ENCODE measurements at places on chromosomes 7 and 10.

- DNase-seq: no peak
Observed at GRCh38 chr10:49134327-49134726, 506 bp upstream of the FAM170B start.

GRCh38 chr10:108254089-108254488, 1089.6 kb upstream of the SORCS1 start:
- DNase-seq: no peak

DNA sequence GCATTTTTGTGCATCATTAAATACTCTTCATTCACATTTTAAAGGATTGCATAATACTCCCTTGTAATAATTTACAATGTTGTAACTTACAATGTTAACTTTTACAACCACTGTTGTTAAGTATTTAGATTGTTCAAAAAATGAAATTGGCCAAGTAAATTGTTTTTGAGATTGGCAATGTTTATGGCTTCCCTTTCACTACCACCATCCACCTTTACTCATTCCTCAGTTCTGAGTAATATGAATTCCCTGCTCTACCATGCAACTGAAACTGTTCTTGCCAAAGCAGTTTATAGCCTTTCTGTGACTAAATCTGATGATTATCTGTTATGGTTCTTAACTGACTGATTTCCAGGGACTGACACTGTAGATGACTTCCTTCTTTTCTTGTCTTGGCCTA, 80.5 kb upstream of the TMEM106B start:
- DNase-seq: no peak

GRCh38 chr10:31135171-31135570, 103.5 kb upstream of the ZNF438 start:
- no peak for DNase-seq

GRCh38 chr10:71367271-71367670, 29.4 kb upstream of the CDH23 start:
- peak; percentile 67 for DNase-seq

DNA sequence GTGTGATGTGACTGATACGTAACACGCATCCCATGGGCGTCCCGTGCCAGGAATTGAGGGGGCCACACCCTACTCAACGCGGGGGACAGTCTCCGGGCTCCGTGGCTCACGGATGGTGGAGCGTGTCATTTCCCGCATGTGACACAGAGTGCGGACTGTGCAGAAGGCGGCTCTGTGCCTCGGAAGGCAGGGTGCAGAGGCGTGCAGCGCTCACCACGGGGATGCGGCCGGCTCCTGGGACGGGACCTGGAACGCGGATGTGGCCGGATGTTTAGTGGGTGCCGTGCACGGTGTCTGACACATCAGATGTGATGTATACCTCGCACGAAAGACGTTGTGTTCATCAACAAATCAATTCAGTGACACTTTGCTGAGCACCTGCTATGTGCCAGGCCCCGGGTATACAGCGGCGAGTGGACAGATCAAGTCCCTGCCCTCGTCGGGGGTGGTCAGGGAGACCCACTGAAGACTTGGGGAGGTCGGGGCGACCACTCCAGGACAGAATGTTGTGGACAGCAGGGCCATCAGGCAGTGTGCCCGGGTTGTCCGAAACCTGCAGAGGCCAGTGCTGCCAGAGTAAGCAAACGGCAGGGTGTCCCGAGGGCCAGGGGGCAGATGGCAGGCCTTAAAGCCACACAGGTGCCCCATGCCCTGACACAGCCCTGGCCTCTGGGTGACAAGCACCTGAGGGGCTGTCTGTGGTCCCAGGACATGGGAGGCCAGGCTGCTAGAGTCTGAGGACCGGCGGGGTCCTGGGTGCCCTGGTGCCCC, 38.1 kb downstream of the MICALL2 start:
- DNase-seq: no peak

DNA sequence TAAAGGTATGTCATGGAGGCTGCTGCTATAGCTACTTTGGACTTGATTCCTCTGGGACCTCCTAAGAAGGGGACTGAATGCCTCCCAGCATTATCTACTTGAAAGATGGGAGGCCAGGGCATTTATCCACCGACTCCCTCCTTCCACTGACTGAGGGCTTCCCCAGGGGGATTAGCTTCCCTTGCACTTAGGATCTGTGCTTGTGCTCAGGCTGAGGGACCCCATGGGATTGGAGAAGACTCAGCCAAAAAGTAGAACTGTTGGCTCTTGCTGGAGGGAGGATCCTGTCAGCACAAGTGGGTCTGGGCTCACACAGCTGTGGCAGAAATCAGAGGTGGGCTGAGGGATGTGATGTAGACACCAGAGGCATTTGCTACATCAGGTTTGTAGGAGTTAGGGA, 81.5 kb upstream of the SYPL1 start:
- DNase-seq: no peak

DNA sequence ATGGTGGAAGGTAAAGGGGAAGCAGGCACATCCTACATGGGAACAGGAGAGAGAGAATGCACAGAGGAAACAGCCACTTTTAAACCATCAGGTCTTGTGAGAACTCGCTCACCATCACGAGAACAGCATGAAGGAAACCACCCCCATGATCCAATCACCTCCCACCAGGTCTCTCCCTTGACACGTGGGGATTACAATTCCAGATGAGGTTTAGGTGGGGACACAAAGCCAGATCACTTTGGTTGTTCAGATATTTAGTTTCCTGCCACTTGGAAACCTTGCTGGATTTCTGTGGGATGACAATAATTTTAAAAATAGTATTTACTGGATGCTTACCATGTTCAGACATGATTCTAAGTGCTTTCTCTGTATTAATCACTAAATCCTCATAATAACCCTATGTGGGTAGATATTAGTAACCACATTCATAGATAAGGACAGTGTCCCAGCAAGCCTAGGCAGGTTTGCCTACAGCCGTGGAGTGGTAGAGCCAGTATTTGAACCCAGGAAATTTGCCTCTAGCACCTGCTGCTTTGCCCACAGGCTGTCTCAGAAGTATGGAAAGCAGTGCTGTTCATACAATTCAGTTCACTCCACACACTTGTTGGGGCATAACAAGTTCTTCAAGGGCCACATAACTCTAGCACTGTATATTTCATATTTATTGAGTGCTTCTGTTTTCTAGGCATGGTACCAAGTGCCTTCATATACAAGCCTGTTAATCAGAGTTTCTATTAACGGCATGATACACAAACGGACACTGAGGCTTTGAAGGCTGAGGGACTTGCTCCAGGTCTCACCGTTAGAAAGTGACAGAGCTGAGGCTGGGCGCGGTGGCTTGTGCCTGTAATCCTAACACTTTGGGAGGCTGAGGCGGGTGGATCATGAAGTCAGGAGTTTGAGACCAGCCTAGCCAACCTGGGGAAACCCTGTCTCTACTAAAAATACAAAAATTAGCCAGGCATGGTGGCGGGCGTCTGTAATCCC, 8.3 kb downstream of the TLL2 start:
- no peak for DNase-seq

- DNase-seq: no peak
Observed at GRCh38 chr10:3770611-3771110, 14.3 kb downstream of the KLF6 start.

GRCh38 chr7:64881461-64882287, 21.4 kb upstream of the ZNF273 start:
- DNase-seq: no peak

- no peak for DNase-seq
Observed at GRCh38 chr10:66717231-66717981, 208.4 kb upstream of the LRRTM3 start.

- DNase-seq: no peak
Observed at GRCh38 chr7:99242682-99243081, 30.0 kb upstream of the MYH16 start.

- DNase-seq: no peak
Observed at GRCh38 chr7:35520810-35521625, 173.9 kb downstream of the HERPUD2 start.

- DNase-seq: no peak
Observed at GRCh38 chr7:148049068-148049467, 541.5 kb upstream of the C7orf33 start.

- no peak for DNase-seq
Observed at GRCh38 chr7:4164556-4164955, 517.5 kb upstream of the FOXK1 start.

- no peak for DNase-seq
Observed at GRCh38 chr10:89183571-89183970, 23.5 kb downstream of the CH25H start.

DNA sequence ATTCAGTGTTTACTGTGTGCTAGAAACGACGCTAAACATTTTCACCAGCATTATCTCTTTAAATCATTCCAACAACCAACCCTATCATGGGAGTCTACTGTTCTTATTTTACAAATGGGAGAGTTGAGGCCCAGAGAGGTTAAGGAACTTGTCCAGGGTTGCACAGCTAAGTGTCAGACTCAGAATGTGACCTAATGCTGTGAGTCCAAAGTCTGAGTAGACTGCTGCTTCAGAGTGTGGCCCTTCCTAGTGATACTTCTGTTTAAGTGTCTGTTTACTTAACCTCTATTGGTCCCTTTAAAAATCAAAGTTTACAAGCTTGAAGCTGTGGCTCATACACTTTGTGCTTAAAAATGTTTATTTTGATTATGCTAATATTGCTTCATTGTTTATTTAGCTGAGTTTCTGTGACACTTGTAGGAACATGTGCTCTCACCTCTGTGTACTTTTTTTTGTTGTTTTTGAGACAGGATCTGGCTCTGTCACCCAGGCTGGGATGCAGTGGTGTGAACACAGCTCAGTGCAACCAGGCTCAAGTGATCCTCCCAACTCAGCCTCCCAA, 84.4 kb upstream of the SYPL1 start:
- DNase-seq: no peak

GRCh38 chr7:82729172-82730030, 285.8 kb upstream of the CACNA2D1 start:
- peak; percentile 58 for DNase-seq

- no peak for DNase-seq
Observed at GRCh38 chr10:89699581-89700064, 1.8 kb upstream of the KIF20B start.

DNA sequence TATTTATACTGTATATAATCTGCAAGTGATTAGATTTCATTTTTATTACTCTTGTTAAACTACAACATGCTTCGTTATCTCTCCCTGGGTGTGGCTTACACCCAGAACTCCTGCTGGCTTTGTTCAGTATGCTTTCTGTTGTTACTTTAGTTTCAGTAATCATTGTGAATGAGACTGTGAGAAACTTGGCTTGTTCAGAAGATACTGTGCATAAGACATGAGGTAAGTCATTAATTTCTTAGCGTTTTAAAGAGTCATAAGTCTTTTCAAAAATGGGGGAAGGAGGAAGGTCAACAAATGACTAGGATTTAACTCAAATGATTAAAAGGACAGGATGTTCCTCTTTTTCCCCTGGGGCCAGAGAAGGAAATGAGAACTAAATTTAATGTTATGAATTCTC, 11.6 kb upstream of the ADD3 start:
- peak; percentile 30 for DNase-seq

- no peak for DNase-seq
Observed at GRCh38 chr7:214410-215212, 22.2 kb downstream of the FAM20C start.

DNA sequence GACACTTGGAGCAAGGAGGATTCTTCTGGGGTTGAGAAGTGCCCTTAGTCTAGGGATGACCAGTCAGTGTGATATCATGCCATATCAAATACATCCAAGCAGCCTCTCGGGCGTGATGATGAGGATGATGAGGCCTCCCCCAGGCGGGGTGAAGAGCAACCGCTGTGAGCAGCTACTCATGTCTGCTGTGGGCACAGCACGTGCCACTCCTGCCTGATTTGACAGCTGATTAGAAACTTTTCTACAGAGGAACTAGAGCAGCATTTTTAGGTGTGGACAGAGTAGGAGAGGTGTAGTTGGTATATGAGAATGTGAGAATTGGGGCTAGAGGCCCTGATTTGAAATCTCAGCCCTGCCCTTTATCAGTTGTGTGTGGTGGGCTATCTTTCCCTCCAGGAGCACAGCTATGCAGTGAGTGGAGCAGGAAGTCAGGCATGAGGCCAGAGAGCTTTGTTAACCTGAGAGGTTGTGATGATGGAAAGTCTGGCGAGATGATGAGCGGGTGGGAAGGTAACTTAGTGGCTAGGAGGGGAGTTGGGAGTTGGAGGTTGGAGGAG, 49.6 kb upstream of the COBL start:
- no peak for DNase-seq

GRCh38 chr7:27501001-27501400, 161.7 kb downstream of the HIBADH start:
- no peak for DNase-seq

DNA sequence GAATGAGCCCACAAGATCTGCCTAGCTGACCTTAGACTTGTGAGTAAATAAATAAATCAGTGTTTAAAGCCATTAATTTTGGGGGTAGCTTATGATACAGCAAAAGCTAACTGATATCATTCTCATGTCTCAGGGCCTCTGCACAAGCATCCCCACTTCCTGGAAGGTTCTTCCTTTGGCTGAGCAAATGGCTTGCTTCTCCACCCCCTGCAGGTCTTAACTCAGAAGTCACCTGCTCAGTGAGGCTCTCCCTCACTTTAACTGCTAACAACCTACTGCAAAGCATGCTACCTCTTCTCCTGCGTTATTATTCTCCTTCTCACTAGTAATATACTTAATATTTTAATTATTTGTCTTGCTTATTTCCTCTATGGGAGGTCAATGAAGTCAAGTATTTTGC, 167.3 kb downstream of the TPK1 start:
- DNase-seq: no peak

- DNase-seq: no peak
Observed at GRCh38 chr10:125727436-125727835, 7.9 kb downstream of the EDRF1 start.

Measured in Kasumi-1 (cell line).